ENCODE measurements at places on chromosomes 1 and 21. TPM values are rescaled to one million over a fixed set of nuclear protein-coding genes. Genes with fewer than 3 reads are reported as not detected.

RGSL1 gene
- not detected for total RNA-seq

CD247 gene
- total RNA-seq = not detected

SYCP1 gene
- total RNA-seq = not detected

HJV gene
- total RNA-seq = not detected

GRHL3 gene
- not detected for total RNA-seq

FBLIM1 gene
- 373 TPM for total RNA-seq

CCDC27 gene
- total RNA-seq = not detected

ASB17 gene
- total RNA-seq = not detected

DMRTA2 gene
- total RNA-seq = not detected

CFHR1 gene
- total RNA-seq = not detected

Data from placental epithelial cell (primary cell).